ENCODE measurements at places on chromosomes 12 and 14.

GRCh38 chr12:123657211-123657610 lies 13.7 kb upstream of the TCTN2 start:
- no peak overlapping the region for H3K27ac ChIP-seq
- H3K4me1 ChIP-seq: no peaks in the 10 kb centered on the region
- H3K36me3 ChIP-seq: peaks cover 6% of the 10 kb centered on the region
- H3K27me3 ChIP-seq: no peaks in the 10 kb centered on the region

DNA sequence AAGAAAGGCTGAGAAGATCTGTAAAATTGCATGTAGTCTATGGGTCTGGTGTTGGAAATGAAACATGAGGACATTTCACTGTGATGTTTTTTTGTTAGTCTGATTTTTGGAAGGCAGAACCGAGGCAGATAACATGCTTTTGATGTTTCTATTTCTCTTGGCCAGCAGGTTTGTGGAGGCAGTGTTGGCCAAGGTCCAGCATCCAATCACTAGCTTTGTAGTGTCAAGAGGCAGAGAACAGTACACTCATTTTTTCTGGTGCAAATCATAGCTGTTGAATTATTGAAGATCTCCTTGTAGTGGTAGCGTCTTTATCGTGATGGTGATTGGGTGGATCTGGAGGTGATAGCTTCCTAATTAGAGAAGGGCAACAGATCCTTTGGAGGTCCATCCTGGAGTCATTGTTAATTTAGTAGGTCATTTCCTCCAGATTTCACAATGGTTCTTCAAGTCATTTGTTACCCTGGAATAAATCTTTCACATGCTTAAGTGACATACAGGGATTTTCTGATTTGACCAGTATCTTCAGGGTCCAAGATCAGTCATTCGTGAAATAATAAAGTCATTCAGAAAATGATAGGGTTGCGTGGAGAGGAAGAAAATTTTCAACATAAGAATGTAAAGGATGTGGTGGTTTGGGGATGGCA lies 252.4 kb upstream of the CPNE8 start:
- H3K4me3 ChIP-seq: no peak overlapping the region
- DNase-seq: no peak
- no peak overlapping the region for H3K27ac ChIP-seq
- H3K27me3 ChIP-seq: no peaks in the 10 kb centered on the region

DNA sequence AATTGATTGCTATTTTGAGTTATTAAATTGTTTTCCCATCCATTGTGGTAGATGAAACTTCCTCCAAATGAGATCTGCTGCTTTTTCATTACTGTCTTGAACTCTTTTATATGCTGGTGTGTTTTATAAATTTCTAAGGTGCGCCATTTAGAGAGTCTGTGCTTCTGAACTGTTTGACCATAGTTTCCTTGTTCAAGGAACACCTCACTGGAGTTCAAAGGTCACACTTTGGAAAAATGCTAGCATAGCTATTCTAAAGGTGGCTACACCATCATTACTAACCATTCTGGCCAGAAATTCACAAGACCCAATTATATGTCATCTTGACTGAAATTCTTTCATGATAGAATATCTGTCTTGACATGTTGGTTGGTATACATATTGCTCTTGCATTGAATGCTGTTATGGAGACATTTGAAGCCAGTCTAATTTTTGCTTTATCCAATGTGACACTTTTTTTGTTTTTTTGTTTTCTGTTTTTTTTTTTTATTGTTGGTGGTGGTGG lies 269.5 kb downstream of the PAWR start:
- DNase-seq: no peak
- H3K4me1 ChIP-seq: peaks cover 19% of the 10 kb centered on the region
- no peak overlapping the region for H3K4me3 ChIP-seq
- no peaks in the 10 kb centered on the region for H3K27me3 ChIP-seq

GRCh38 chr12:108831309-108831991 lies 25.9 kb downstream of the SSH1 start:
- no peak for DNase-seq
- H3K27ac ChIP-seq: no peak overlapping the region
- H3K27me3 ChIP-seq: no peaks in the 10 kb centered on the region
- peaks cover 20% of the 10 kb centered on the region for H3K36me3 ChIP-seq
- H3K4me1 ChIP-seq: peaks cover 48% of the 10 kb centered on the region

DNA sequence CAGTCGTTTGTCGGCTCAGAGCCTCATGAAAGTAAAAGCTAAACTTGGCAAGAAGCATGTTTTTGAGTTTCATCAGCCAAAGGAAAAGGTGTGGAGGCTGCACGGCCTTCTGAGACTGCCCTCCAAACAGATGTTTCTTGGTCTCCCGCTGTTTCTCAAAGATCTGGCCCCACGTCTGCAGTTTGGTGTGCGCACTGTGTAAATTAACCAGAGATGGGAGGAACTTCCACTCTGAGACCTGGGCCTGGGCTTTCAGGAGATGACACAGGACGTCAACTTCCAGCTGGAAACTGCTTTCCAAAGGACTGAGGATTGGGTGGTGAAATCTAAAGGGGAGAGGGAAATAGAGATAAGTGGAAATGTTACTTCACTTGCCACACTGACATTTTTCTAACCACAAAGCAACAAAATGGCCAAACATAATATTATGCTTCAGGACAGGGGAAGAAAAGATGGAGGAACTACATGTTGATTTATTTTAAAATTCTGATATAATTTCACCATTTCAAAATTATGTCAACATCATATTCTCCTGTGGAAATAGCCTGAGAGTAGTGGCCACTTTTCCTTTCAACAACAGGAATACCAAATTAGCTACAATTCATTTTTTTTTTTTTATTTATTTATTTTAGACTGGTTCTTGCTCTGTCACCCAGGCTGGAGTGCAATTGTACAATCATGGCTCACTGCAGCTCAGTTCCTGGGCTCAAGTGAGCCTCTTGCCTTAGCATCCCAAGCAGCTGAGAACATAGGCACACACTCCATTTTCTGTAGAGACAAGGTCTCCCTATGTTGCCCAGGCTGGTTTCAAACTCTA lies 27.6 kb downstream of the KICS2 start:
- no peak overlapping the region for H3K27ac ChIP-seq
- H3K27me3 ChIP-seq: no peaks in the 10 kb centered on the region
- DNase-seq: no peak

DNA sequence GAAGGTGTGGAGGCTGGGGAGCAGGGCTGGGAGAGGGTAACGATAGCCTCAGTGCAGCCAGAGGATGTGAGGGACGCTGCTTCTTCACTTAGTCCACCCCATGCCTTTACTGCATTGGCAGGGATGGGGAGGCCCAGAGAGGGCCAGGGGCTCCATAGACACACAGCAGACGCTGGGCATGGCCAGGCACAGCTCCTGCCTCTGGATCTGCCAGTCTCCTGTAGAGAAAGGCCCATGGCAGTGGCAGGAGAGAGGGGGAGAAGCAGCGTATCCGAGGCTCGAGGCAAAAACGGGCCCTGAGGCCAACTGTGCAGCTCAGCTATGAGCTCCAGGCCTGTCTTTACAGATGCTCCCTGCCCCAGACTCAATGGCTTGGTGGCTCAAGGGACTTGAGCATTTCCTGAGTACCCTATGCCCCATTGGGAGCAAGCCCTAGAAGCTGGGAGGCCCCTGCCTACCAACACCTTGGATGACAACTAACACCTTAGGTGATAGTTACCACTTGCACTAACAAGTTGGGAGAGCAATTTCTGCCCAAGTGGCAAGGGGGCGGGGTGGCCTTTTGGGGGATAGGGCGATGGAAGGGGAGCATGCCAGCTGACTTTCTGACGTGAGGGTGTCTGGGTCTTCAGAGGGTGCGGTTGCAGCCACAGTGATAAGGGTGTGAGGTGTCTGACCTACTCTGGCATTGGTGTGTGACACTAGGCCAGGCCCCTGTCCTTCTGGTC lies 5.0 kb upstream of the LBHD2 start:
- H3K27me3 ChIP-seq: no peaks in the 10 kb centered on the region
- H3K4me1 ChIP-seq: no peaks in the 10 kb centered on the region
- H3K36me3 ChIP-seq: no peaks in the 10 kb centered on the region

- no peaks in the 10 kb centered on the region for H3K36me3 ChIP-seq
- no peaks in the 10 kb centered on the region for H3K4me1 ChIP-seq
- no peaks in the 10 kb centered on the region for H3K27me3 ChIP-seq
- no peak overlapping the region for H3K4me3 ChIP-seq
These were observed 475.5 kb upstream of the CCDC196 start for GRCh38 chr14:66010695-66011094.

GRCh38 chr12:124386059-124386458 lies 91.2 kb downstream of the RFLNA start:
- peak; percentile 74 for DNase-seq
- peaks cover 21% of the 10 kb centered on the region for H3K4me1 ChIP-seq
- peaks cover 48% of the 10 kb centered on the region for H3K36me3 ChIP-seq
- peak overlapping the region; percentile 55 for H3K27ac ChIP-seq
- H3K27me3 ChIP-seq: no peaks in the 10 kb centered on the region

DNA sequence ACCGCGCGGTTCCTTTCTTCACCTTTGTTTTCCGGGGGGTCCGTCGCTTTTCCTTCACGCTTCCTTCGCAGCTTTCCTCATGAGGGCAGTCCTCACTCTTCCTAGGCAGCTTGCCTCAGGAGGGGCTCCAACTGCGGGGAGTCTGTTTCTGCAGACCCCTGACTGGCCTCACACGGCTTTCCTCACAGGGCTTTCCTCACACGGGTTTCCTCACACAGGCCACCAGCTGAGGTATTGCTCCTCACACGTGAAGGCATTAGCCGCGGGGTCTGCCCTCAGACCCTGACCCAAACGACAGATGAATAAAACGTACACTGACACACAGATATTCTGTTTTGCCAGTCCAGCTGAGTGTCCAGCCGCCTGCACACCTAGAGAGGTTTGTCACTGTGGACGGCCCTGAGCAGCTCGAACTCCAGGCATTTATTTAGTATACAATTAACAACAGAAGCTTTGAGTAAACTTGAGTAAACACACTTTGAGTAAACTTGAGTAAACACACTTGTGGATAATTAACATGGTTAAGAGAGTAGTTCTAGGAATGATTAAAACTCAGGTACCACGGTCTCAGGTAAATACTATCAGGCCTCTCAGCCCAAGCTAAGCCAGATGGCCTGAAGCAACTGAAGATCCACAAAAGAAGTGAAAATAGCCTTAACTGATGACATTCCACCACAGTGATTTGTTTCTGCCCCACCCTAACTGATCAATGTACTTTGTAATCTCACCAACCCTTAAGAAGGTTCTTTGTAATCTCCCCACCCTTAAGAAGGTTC lies 16.1 kb upstream of the LYZ start:
- H3K4me1 ChIP-seq: 0 out of 2 replicates have a peak, but pooled peaks cover 3% of the 10 kb centered on the region
- H3K27me3 ChIP-seq: no peaks in the 10 kb centered on the region
- no peak overlapping the region for H3K27ac ChIP-seq
- H3K36me3 ChIP-seq: no peaks in the 10 kb centered on the region
- no peak overlapping the region for H3K4me3 ChIP-seq
- DNase-seq: no peak

GRCh38 chr12:58596381-58596780 lies 323.9 kb downstream of the LRIG3 start:
- no peaks in the 10 kb centered on the region for H3K27me3 ChIP-seq
- H3K36me3 ChIP-seq: no peaks in the 10 kb centered on the region
- no peak overlapping the region for H3K27ac ChIP-seq
- no peaks in the 10 kb centered on the region for H3K4me1 ChIP-seq
- no peak for DNase-seq

DNA sequence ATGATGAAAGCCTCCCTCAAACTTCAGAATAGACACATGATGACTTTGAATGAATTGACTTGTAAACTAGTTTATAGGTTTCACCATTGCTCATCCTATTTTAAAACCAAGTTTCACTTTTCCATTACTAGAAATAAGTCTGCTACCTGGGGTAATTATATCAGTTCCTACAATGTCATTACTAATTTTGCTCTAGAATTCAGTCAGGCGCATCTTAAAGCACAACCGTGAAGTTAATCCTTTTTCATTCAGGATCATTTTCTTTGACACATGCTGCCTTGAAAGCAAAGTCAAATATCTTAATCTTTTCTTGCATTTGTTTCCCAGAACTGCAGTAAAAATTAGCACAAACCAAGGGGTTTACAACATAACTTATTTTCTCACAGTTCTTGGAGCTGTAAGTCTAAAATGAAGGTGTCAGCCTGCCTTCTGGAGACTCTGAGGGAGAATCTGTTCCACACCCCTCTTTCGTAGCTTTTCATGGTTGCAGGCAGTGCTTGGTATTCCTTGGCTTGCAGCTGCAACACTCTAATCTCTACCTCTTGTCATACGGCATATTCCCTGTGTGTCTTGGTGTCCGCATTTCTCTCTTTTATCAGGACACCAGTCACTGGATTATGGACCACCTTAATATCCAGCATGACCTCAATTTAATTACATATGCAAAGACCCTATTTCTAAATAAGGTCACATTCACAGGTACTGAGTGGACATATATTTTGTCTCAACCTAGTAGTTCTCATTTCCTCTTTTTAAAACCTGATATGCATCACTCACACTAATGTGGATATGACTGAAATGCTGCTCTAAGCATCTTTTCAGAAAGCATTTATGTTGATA lies 114.3 kb upstream of the PDZRN4 start:
- DNase-seq: no peak
- H3K36me3 ChIP-seq: no peaks in the 10 kb centered on the region
- H3K27me3 ChIP-seq: no peaks in the 10 kb centered on the region
- no peak overlapping the region for H3K4me3 ChIP-seq
